ENCODE measurements at places on chromosomes 12 and 14. TPM values are rescaled to one million over a fixed set of nuclear protein-coding genes. Genes with fewer than 3 reads are reported as not detected.

Gene SLC17A8
- 3.6 TPM for total RNA-seq

Gene KIF26A
- total RNA-seq, result 31.3 TPM

Gene DIO2
- total RNA-seq, result 21.3 TPM

Gene COCH
- total RNA-seq, result 37.7 TPM

Gene TAS2R46
- total RNA-seq, result 15.8 TPM

Gene IL22
- not detected for total RNA-seq

Gene NKX2-1
- not detected for total RNA-seq

Gene ARL6IP4
- total RNA-seq, result 62.0 TPM

Gene KLHL33
- total RNA-seq, result 0.99 TPM

Gene PTGDR
- total RNA-seq, result 1.6 TPM

Gene RHEBL1
- total RNA-seq, result 0.77 TPM

Gene PA2G4
- total RNA-seq, result 85.4 TPM

Gene DHH
- total RNA-seq, result 1.4 TPM

Gene CCDC175
- 8.6 TPM for total RNA-seq

Gene MANSC4
- total RNA-seq, result not detected

Gene AMDHD1
- total RNA-seq, result 5.8 TPM

Gene KRT83
- total RNA-seq, result not detected

Gene SNAPC1
- 9.2 TPM for total RNA-seq

Gene KRT6C
- not detected for total RNA-seq
